Dermis microvascular lymphatic vessel endothelial cell (primary cell): ENCODE measurements at places on chromosomes 7 and 10. TPM values are rescaled to one million over a fixed set of nuclear protein-coding genes. Genes with fewer than 3 reads are reported as not detected.

GRCh38 chr7:1095621-1096155, 7.8 kb downstream of the GPER1 start:
- DNase-seq = no peak

GRCh38 chr7:20270867-20271266, 53.7 kb upstream of the MACC1 start:
- no peak for DNase-seq

CNTNAP2 gene
- total RNA-seq = 0.25 and 2.8 TPM in 2 replicates

C7orf33 gene
- not detected in 2 replicates for total RNA-seq

SEMA3E gene
- 0.26 and 2.0 TPM in 2 replicates for total RNA-seq

SMARCD3 gene
- total RNA-seq = 1.8 and 3.2 TPM in 2 replicates

GRCh38 chr10:6071181-6072175, 9.3 kb upstream of the IL2RA start:
- DNase-seq = no peak

GRCh38 chr7:101952355-101953247, 135.2 kb downstream of the CUX1 start:
- peak; percentile 93 for DNase-seq

RBP4 gene
- total RNA-seq = not detected in 2 replicates

OGDHL gene
- total RNA-seq = 0.13 and 1.0 TPM in 2 replicates

PKD2L1 gene
- not detected in 2 replicates for total RNA-seq

TRIM50 gene
- total RNA-seq = not detected in 2 replicates

GNAI1 gene
- 15.0 and 19.7 TPM in 2 replicates for total RNA-seq

DNA sequence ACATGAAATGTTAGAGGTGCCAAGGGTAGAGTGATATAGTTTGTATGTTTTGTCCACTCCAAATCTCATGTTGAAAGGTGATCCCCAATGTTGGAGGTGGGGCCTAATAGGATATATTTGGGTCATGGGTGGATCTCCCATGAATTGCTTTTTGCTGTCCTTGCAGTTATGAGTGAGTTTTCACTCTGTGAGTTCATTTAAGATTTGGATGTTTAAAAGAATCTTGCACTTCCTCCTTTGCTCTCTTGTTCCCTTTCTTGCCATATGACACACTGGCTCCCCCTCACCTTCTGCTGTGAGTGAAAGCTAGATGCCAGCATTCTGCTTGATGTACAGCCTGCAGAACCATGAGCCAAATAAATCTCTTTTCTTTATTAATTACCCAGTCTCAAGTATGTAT, 269.2 kb downstream of the ZWINT start:
- DNase-seq = no peak

GRCh38 chr7:31796375-31796774, 109.4 kb downstream of the PPP1R17 start:
- no peak for DNase-seq

DNA sequence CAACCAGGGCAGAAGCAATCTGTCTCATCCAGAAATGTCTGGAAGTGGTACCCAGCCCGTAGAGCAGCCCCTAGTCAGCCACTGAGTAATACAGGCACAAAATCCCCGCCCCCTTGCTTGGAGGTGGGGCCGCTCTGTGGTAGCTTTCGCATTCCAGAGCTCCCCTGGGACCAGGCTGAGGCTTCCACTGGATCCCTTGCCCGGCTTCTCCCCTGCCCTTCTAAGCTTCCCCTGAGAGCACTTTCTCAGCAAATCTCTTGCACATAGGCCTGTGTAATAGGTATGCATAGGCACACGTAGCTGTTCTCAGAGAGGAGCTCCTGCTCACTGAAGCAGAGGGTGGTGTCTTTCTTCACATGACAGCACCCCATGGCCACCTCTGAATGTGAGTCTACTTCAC, 144.2 kb downstream of the BMS1 start:
- DNase-seq = no peak

GRCh38 chr7:27367933-27368549, 125.4 kb downstream of the EVX1 start:
- DNase-seq = no peak

KCNIP2 gene
- 0.13 TPM in 2 replicates for total RNA-seq

DPYSL4 gene
- 5.6 and 5.8 TPM in 2 replicates for total RNA-seq

DNA sequence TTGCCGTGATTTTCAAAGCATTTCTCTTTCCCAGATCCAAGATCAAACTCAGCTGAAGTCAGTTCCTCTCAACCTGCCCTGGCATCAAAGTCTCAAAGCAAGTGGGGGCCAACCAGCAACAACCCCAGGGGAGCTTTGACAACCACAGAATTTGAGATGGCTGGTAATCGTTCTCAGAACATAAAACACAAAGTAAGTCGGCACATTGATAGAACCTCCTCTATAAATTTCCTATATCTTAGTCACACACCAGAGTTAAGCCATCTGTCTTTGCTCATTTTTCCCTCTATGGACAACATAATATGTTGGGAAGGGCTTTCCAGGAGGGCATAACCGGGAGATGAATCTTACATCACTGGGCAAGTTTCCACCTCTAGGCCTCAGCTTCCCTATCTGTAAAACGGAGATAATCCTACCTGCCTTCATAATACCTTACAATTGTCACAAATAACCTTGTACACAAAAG, 1.2 kb upstream of the DNAJC9 start:
- DNase-seq = no peak

DNA sequence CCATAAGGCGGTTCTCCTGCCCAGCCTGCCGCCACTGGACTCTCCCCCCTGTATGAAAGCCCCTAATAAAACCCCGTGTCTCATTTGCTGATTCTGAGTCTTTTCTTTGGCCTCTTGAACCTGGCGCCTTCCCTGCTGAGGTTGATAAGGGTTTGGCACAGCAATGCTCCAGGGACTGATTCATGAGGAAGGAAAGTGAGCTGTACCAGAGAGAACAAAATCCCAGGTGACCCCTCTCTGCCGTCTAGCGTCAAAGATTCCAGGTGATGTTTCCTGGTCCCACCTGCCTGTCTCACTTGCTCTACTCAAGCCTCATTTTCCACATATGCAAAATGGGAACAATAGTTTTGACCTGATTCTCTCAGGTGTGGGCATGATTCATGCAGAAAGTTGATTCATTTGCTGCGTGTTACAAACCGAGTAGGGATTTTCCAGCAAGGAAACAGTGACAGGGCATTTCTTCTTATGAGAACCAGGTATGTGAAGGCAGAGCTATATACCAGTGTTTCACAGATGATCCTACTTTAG, 730.6 kb upstream of the IGFBP3 start:
- DNase-seq = no peak

- no peak for DNase-seq
Observed at GRCh38 chr7:18655912-18656311, 160.4 kb downstream of the HDAC9 start.

DNA sequence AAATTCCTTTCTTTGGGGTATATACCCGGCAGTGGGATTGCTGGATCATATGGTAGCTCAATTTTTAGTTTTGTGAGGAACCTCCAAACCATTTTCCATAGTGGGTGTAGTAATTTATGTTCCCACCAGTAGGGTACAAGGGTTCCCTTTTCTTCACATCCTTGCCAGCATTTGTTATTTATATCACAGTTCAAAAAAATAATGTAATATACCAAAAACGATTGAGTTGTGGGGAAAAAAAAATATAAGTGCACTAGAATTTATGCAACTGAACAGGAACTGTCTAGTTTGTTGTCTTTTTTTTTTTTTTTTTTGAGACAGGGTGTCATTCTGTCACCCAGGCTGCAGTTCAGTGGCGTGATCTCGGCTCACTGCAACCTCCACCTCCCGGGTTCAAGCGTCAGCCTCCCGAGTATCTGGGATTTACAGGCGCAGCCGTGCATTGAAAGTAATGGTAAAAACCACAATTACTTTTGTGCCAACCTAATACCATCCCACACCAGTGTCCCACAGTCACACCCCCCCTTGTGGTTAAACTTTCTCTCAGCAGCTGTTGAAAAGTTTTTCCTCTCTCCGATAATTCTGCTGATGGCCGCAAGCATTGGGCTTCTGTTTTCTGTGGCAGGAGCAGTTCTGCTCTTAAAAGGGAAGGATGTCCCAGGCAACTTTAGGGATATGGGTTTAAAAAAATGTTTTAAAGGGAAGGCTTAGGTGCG, 6.8 kb upstream of the LAT2 start:
- peak; percentile 71 for DNase-seq

GRCh38 chr10:23065181-23065948, 30.0 kb upstream of the MSRB2 start:
- DNase-seq = peak; percentile 48

DNA sequence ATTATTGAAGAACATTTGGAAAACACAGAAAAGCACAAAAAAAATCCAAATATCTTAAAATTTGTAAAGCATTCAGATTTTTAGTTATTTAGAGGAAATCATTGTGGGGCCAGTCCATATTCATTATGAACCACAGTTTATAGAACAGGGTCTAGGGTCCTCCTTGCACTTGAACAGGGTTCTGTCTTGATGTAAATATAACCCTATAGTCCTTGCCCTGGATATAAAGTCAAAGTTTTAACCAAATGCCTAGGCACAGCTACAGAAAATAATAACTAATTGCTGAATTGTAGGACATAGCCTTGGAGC, 25.6 kb downstream of the CASP7 start:
- DNase-seq = no peak

DNA sequence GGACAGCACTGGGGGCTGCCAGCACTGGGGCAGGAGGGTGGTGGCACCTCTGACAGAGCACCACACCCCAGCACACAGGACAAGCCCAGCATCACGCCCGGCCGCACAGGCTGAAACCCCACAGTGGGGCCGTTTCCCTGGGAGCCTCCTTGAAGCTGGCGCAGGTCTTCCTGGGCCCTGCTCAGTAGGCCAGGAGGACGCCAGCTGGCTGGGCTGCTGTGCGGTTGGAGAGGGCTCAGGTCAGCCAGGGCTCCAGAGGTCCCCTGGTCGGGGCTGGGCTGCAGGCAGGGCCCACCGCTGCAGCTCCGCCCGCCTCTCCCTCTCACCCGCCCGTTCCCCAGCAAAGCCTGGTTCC, 137.3 kb downstream of the TCERG1L start:
- no peak for DNase-seq

DNA sequence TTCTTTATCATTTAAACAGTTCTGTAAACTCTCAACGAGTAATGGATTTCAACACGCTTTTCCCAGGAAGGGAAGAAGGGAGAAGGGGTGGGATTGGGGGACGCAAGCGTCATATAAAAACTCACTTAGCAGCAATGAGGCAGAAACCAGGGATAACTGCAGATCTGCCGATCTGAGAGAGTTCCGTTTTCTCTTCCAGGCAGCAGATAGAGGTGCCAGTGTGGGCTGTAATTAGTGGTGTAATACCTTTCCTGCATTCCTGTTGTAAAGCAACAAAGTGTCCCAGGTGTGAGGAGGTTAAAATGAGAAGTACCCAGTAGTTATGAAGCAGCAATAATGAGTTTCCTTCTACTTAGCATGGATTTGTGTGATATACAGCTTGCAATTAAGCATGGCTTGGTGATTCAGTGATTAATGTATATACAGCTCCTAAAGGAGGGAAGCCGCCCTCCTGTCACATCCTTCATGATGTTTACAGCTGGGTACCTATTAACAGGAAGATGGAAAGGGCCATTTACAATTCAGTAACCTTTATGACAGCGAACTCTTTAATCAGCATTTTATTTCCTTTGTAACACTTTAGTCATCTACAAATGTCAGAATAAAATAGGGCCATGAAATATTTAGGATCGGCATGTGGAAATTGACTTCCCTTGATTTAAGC, 271.9 kb downstream of the LRMDA start:
- DNase-seq = no peak

UTF1 gene
- total RNA-seq = not detected in 2 replicates

DNA sequence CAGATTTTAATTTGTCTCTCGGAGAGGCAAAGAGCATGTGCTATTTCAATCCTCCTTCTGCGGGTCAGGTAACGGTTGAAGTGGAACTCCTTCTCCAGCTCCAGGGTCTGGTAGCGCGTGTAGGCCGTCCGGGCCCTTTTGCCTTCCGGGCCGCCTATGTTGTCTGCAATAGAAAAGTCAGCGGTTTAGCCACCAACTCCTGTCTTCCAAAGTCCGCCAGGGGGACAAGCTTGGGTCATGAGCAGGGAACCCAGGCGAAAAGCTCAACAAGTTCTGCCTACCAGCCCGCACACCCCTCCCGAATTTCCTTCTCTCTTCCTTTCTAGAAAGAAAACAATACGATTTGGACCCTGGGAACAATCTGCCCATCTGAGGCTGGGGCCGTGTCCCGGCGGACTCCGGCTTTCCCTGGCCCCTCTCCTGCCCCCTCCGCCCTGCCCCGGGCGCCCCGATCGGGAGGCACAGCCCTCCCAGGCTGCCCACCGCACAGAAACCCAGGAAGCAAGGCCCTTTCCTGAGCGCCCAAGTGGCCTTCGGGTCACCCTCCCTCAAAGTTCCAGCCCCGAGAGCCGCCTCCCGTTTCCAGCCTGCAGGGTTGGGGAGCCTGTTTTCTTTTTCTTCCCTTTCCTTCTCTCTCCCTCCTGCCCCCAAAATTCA, 1.4 kb downstream of the HOXA5 start:
- DNase-seq = peak; percentile 59

DNA sequence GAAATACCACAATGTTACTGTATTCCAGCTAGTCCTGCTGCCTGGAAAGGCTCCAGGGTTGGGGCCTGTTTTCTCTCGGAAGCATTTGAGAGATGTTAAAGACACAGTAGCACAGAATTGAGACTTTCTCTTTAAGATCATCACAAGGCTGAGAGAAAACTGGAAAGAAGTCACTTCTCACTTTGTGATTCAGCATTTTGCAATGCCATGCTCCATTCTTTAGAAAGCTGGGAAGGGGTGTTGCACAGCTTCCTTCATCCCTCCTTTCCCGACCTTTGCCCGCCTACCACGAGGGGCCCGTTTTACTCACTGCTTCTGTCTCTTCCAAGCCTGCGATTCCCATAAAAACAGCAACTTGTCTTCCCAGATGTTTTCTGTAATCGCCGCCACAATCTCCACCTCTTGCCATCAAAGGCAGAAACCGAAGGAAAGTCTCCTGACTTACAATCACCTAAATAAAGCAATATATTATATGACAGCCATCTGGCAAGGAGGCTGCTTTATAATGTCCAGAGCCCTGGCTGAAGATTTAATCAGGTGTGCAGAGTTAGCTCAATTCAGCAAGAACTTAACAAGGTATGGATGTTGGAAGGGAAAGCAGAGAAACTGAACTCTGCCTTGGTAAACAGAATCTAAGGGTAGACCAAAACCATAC, 18.9 kb downstream of the NOD1 start:
- DNase-seq = peak; percentile 39

GRCh38 chr10:33193057-33193700, 141.3 kb downstream of the NRP1 start:
- peak; percentile 77 for DNase-seq

GRCh38 chr7:90210981-90211380, 559 bp upstream of the STEAP2 start:
- DNase-seq = peak; percentile 23

GNGT1 gene
- total RNA-seq = not detected in 2 replicates
